Chondrocyte (in vitro differentiated cells): ENCODE measurements at places on chromosomes 1 and 21. TPM values are rescaled to one million over a fixed set of nuclear protein-coding genes. Genes with fewer than 3 reads are reported as not detected.
A peak's percentile ranks its signal among the peaks of the same experiment; 100 is the strongest.

DNA sequence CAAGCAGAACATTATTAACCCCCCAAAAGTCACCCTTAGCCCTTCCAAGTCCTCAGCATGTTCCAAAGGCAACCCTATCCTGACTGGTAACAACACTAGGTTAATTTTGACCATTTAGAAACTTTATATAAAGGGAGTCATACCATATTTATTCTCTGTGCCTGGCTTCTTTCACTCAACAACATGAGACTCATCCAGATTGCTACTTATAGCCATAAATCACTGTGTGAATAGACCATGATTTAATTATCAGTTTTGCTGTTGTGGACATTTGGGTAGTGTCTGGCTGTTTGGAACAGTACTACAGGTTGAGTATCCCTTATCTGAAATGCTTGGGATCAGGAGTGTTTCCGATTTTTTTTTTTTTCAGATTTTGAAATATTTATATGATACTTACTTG lies 252.1 kb downstream of the DISC1 start:
- no peak for DNase-seq

GRCh38 chr1:212301580-212301979 lies 16.4 kb downstream of the PPP2R5A start:
- DNase-seq = no peak

DNA sequence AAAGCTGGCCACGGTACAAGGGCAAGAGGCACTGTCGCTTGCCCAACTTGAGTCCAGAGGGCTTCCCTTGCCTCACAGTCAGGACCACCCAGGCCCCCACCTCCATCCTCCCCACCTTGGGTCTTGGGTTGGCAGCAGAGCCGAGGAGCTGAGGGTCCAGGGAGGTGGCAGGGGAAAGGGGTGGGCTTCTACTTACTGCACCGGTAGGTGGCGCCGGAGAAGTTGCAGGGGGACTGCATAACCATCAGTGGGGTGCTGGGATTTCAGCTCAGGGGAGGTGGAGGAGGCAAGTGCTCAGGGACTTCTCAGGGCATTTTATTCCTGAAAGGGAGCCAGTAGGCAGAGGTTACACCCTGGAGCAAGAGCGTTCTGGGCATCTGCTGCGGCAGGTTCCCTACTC lies 44.0 kb downstream of the TRIM62 start:
- no peak for DNase-seq

DNA sequence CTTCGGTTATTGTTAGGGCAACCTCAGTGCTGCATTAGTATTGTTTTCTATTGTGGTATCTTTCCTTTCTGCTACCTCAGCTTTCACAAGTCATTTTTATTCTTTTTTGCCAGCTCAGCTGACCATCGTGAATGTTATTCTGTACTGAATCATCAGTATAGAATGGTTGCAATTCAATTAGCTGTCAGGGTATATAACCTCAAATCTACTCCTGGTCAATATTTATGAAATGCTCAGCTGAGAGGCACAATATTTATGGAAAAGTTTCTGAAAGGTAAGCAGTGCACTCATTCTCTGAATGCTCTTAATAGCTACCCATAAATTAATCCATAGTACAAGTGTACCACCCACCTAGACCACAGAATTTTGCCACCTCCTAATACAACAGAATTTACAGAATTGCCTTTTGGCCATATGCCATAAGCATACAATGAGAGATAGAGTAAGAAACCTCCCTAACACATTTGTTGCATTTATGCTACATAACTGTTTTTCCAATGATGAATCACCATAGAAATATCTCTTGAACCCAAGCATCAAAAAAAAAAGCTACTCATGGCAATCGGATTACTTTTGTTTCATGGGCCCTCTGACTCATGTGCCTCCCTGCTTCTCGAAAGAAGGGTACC lies 732.6 kb upstream of the CHRM3 start:
- no peak for DNase-seq

DNA sequence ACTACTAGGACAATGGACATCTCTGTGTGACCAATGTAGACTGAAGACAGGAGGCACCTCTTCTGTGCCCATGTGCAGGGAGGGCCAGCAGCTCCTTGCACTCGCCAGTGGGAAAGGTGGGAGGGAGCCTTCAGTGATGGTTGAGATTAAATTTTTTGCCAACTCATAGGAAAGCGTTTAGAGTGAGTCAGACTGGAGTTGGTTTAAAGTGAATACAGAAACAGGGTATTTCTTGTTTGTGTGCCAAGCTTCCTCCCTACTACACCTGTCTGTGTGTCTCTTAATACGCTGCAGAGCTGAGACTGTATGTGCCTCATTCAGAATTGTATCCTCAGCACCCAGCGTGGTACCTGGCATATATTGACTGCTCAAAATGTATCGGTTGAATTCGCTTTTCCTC lies 13.5 kb upstream of the COL16A1 start:
- no peak for DNase-seq

GUCA2B gene
- total RNA-seq = not detected in 3 replicates

DNA sequence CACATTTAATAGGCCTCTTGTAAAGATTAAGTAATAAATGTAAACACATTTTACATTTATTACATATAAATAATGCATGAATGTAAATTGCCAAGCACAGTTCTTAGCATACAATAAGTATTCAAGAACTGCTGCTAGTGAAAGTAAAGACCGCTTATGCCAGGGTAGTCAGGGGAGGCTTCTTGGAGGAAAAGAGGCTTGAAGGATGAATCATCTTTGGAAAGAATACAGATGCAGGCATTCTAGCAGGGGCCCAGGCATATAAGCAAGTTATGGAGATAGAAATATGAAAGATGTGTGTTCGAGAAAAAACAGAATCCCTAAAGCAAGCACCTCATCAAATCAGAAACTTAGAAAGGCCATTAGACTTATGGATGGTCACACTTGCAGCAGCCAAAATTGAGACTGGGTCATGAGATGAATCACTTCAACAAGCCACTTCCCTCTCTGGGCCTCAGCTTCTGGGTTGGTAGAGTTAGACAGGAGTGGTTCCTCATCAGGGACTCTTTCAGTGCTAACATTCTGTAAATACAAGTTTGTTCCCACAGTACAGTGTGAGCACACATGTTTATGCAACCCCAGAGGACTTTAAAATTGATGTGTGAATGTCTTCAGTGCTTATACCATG lies 79.8 kb upstream of the ROR1 start:
- DNase-seq = no peak

- DNase-seq = no peak
Observed at GRCh38 chr1:39275836-39276507, 71.5 kb downstream of the MACF1 start.

OR2W3 gene
- total RNA-seq = 0.75 TPM in 1 of 3 replicates, not detected in the others

- no peak for DNase-seq
Observed at GRCh38 chr1:86998727-86999126, 84.3 kb downstream of the HS2ST1 start.

DNA sequence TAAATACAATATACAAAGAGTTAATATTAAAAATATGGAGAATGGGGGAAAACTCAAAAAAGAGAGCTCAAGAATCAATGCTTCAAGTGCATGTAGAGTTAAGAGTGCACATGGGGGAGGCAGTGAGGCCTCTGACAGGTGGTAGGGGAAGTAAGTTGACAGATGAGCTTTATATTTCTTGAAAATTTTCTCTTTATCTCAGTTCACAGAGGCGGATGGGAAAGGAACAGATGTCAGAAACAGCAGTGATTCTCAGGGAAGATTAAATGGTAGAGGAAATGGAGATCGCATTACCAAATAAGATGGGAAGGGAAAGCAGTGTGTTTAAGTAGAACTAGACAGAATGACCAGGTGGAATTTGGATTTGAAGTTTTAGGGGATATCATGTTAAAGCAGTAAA lies 200.1 kb upstream of the C1orf105 start:
- no peak for DNase-seq

DNA sequence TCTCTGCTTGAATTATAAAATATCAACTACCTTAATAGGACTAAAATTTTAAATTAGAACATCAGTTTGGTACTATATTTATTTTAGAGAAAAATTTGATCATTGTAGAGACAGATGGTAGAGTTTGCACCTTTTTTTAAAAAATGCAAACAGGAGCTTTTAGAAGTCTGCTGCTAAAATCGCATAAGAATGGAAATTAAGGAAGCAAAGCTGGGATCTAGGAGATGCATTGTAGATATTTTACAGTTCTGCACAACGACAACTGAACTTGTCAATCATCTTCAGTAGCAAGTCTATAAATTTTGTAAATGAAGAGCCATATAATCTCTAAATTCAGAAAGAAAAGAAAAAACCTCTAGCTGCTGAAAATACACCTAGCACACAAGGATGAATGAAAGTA lies 185.6 kb upstream of the KCNK2 start:
- no peak for DNase-seq

DNA sequence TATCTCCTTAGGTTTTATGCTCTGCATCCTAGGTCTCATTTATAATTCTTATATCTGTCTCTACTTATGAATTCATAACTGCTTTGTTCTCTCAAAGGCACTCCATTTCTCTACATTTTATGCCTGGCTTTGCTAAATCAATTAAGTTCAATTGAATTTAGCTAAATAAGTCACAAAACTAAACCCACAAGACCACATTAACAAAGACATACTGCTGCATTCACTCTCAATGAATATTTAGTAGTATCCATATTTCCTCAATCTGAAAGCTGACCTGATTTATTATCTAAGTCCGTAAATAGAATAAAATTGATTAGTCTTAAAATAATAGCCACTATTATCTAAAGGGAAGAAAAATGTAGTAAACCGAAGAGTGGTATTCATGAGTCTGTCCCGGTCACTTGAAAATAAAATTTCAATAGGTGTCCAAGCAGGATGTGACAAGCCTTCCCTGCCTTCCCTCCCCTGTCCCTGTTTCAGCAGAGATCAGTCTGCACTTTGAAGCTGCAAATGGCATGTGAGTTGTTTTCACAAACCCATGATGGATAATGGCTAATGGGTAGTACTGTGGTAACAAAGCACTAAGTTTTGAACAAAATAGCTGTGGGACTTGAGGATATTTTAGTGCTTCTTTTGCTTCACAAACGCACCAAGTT lies 295.0 kb upstream of the NCAM2 start:
- no peak for DNase-seq

- DNase-seq = no peak
Observed at GRCh38 chr1:29166291-29166878, 15.3 kb downstream of the SRSF4 start.

GRCh38 chr1:210841926-210842625 lies 291.9 kb downstream of the KCNH1 start:
- no peak for DNase-seq

GRCh38 chr1:184929711-184930202 lies 44.6 kb downstream of the NIBAN1 start:
- no peak for DNase-seq

- peak; percentile 36 for DNase-seq
Observed at GRCh38 chr1:26158271-26158907, 490 bp upstream of the FAM110D start.

DSCAM gene
- 0.05 TPM in 1 of 3 replicates, not detected in the others for total RNA-seq

DNA sequence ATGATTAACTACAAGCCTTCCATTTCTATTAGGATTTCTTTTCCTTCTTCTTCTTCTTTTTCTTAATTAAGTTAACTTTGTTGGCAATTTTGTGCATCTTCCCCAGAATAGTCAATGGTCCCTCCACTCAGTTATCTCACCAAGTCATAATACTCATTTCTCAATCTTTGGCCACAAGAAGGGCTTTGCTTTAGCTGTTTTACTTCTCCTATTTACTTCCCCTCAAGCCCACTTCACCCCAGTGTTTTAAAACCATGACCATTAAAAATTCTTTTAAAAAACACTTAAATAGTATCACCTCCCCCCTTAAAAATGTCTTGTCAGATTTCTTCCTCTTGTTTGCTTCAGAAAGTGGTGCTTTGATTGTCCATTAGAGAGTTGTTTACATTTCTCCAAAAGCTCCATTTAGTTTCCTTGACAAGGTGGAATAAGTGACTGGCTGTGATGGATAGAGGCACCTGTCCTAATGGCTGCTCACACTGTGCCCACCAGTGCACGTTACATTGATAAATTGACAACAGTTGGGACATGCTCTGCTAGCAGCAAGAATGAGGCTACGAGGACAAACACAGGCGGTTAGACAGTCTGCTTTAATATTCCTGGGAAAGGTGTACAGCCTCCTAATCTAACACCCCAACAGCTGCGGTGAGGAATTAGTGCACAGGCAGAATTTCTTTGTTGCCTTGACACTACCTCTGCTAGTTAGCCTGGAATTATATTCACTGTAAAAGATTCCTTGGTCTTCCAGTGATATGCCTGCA lies 354.7 kb downstream of the LMO4 start:
- no peak for DNase-seq

- DNase-seq = no peak
Observed at GRCh38 chr1:160112357-160112756, 3.2 kb upstream of the ATP1A2 start.

DNA sequence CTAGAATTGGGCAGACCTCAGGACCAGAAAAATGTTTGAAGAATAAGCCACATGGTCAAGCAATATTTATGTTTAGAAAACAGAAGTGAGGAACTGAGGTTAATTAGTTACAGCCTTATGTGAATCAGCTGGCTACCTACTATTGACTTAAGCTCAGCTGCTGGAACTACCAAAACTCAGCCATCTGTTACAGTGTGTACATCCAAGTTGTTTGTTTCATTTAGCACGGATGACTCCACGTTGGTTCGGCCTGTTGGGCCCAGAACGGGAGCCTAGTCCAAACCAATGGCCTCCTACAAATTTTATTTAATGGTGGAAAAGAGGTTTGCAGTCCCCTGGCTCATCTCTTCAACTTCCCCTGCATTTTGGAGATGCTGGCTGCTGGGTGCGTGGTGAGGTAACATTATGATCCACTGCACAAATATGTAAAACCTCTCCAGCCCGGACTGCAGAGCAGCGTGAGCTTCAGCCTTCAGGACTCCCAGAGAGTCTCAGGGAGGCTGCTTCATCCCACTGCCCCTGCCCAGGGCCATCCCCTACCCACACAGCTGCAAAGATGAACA lies 143.4 kb downstream of the ZZZ3 start:
- DNase-seq = no peak

KPRP gene
- not detected in 3 replicates for total RNA-seq

SUSD4 gene
- 0.42 to 0.87 TPM (median 0.85 TPM) in 3 replicates for total RNA-seq

FMO4 gene
- 2.2 to 3.5 TPM (median 2.6 TPM) in 3 replicates for total RNA-seq

DNA sequence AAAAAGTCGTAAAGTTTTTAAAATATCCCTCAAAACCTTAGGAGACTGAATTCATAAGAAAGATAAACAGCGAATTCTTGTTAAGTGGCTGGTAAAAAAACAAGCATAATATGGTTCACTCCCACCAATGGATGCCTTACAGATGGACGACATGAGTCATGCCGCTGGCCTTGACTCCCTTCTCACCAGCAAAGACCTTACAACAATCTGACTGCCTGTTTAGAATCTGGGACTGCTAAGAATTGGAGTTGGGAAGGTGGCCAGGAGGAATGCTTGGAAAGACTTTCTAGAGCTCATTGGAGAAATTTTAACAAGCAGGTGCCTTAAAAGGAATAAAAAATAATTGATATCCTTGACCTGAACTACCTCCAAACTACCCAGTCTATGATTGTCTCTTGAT lies 206.9 kb upstream of the FMN2 start:
- no peak for DNase-seq

ATP5PO gene
- total RNA-seq = 129 to 131 TPM (median 131 TPM) in 3 replicates

GRCh38 chr1:171116676-171117075 lies 26.0 kb downstream of the FMO3 start:
- no peak for DNase-seq

ZMYND12 gene
- total RNA-seq = 0.30 to 0.56 TPM in 2 of 3 replicates, not detected in the other
